Glutamatergic neuron (in vitro differentiated cells): ENCODE measurements at places on chromosomes 5 and 9. TPM values are rescaled to one million over a fixed set of nuclear protein-coding genes. Genes with fewer than 3 reads are reported as not detected.

GRCh38 chr5:64958757-64959391 lies 190.1 kb downstream of the CWC27 start:
- H3K36me3 ChIP-seq: peaks cover 16% of the 10 kb centered on the region
- no peak overlapping the region for H3K27ac ChIP-seq
- no peak overlapping the region for H3K4me3 ChIP-seq
- peaks cover 2% of the 10 kb centered on the region for H3K27me3 ChIP-seq
- no peaks in the 10 kb centered on the region for H3K4me1 ChIP-seq
- DNase-seq: no peak

The HTR1A gene
- total RNA-seq: 1.2 TPM

GRCh38 chr5:157750320-157750719 lies 6.8 kb downstream of the LSM11 start:
- DNase-seq: no peak
- no peaks in the 10 kb centered on the region for H3K36me3 ChIP-seq
- H3K27me3 ChIP-seq: no peaks in the 10 kb centered on the region
- peaks cover under 1% of the 10 kb centered on the region for H3K4me1 ChIP-seq

GRCh38 chr9:135506327-135507103 lies 6.0 kb downstream of the MRPS2 start:
- no peak for DNase-seq
- no peak overlapping the region for H3K4me3 ChIP-seq
- peaks cover 5% of the 10 kb centered on the region for H3K4me1 ChIP-seq
- peaks cover 15% of the 10 kb centered on the region for H3K36me3 ChIP-seq
- no peak overlapping the region for H3K27ac ChIP-seq
- peaks cover 8% of the 10 kb centered on the region for H3K27me3 ChIP-seq

DNA sequence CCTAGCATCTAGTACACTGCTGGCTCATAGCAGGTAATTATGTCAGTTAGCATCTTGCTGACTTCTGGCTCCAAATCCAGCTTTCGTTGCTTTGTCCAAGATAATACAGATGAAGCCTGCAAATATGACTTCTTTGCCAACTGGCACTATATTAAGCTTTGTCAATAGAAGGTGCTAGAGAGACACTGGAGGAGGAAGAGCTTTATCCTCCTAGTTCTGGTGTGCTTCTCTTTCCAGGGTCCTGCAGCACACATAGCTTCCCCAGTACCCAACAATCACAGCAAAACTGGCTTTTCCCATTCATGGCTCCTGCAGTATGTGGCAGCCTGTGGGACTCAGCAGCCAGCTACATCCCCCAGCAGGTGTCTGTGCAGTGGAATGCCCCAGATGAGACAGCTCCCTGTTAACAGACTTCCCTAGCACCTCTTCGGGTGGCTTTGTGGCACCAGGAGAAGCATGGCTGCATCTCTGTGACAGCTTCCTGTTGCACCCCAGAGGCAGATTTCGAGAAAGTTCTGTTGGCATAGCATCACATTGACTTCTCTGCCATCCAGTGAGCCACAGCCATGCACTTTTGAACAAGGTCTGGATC lies 147.8 kb downstream of the OXCT1 start:
- DNase-seq: no peak
- no peak overlapping the region for H3K4me3 ChIP-seq
- no peaks in the 10 kb centered on the region for H3K4me1 ChIP-seq
- H3K36me3 ChIP-seq: no peaks in the 10 kb centered on the region
- no peak overlapping the region for H3K27ac ChIP-seq

GRCh38 chr5:61053937-61054336 lies 108.3 kb downstream of the SMIM15 start:
- H3K27me3 ChIP-seq: no peaks in the 10 kb centered on the region
- DNase-seq: no peak
- H3K27ac ChIP-seq: no peak overlapping the region
- no peak overlapping the region for H3K4me3 ChIP-seq
- no peaks in the 10 kb centered on the region for H3K4me1 ChIP-seq

DNA sequence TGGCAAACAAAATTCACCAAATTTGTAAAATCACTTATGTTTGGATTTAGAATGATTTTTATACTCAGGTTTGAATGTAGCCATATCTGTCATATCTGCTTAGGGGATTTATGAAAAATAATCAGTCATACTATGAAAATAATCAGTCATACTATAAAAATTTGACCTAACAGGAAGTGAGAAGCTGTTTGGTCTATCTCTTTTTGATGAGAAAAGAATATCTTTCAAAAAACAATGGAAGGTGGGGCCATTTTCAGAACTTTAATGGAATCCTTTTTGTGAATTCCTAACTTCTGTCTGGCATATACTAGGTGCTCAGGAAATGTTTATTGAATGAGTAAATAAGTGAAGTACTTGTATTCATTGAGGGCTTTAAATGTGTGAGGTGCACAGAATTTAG lies 70.1 kb downstream of the CWC27 start:
- no peak for DNase-seq
- no peak overlapping the region for H3K27ac ChIP-seq
- no peak overlapping the region for H3K4me3 ChIP-seq
- no peaks in the 10 kb centered on the region for H3K4me1 ChIP-seq
- peaks cover 8% of the 10 kb centered on the region for H3K36me3 ChIP-seq

The FOXI1 gene
- total RNA-seq: not detected

DNA sequence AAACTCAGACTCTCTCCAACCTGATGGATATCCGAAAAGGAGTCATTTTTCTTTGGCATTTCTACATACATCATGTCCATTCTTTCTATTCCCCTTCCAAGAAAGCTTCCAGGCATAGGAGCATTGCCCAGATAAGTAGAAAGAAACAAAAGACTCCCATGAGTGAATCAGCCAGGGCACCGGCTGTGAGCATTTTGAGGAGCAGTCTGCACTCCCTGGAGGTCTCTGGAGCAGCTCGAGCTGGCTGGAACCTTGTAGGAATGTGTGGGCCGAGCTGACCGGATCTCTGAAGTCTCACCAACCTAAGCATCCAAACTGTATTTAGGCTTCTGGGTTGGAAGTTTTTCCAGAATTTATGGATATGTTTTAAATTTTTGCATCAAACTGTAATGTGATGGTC lies 161.4 kb upstream of the TRPC7 start:
- no peaks in the 10 kb centered on the region for H3K36me3 ChIP-seq
- DNase-seq: no peak
- no peaks in the 10 kb centered on the region for H3K27me3 ChIP-seq

- peaks cover 2% of the 10 kb centered on the region for H3K27me3 ChIP-seq
- no peak for DNase-seq
- H3K36me3 ChIP-seq: no peaks in the 10 kb centered on the region
- no peak overlapping the region for H3K27ac ChIP-seq
- no peaks in the 10 kb centered on the region for H3K4me1 ChIP-seq
Observed at GRCh38 chr5:160376416-160376815, 6.0 kb upstream of the C1QTNF2 start.

DNA sequence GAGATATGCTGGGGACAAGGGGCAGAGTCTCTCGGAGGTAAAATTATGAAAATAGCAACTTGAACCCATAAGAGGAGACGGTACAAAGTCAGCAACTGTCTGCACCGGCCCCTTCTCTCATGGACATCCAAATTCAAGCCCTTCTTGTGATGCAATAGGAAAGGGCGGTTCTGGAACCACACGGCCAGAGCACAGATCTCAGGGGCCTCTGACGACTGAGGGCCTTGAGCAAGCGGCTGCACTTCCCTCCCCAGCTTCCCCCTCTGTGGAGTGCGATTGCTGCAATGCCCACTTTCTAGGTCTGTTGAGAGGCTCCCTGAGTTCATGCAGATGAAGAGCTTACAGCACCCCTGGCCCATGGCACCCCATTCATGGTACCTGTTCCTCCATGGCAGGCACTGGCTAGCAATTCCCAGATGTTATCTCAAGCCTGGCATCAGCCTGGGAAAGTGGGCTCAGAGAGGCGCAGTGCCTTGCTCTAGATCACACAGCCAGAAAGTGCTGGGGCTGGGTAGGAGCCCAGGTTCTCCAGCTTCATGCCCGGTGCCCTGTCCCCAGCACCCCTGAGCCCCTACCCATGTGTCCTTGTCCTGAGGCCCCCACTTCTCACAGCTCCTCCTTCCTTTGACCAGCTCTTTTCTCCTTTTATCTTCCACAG lies 17.7 kb upstream of the CPLX2 start:
- no peaks in the 10 kb centered on the region for H3K36me3 ChIP-seq
- peaks cover 13% of the 10 kb centered on the region for H3K4me1 ChIP-seq
- DNase-seq: no peak
- no peak overlapping the region for H3K27ac ChIP-seq

The FAM78A gene
- 14.9 TPM for total RNA-seq

DNA sequence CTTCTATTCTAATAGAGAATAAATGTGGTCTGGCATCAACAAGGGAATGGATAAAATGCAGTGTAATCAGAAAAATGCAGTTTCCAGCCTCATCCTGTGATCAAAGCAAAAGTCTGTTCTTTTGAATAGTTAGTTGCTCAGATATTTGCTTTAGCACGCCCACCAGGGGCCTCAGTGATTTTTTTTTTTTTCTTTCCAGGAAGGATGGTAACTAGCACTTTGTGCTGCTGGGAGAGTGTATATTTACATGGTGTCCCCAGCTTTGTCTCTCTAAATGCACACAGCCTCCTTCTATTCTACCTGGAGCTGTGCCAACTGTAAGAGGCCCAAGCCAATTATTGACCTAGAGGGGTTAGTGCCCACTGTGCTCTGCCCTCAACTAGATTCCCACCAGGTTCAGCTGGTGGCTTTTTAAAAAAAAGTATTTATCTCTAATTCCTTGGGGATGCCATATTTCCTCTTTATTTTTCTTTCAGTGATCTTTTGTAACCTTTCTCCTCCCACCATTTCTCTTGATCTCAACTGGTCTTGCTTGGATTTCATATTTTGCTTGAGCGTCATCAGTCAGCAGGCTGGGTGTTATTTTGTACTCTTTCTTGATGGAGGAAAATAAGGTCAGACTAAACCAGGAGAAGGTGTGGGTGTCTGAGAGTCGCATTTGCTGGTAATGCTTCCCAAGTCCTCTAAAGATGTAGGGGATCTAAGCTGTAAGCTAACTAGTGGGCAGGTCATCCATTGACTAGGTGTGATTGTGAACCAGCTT lies 193.0 kb upstream of the C9orf72 start:
- H3K27me3 ChIP-seq: no peaks in the 10 kb centered on the region
- H3K27ac ChIP-seq: no peak overlapping the region
- H3K4me1 ChIP-seq: peaks cover under 1% of the 10 kb centered on the region
- H3K36me3 ChIP-seq: no peaks in the 10 kb centered on the region

DNA sequence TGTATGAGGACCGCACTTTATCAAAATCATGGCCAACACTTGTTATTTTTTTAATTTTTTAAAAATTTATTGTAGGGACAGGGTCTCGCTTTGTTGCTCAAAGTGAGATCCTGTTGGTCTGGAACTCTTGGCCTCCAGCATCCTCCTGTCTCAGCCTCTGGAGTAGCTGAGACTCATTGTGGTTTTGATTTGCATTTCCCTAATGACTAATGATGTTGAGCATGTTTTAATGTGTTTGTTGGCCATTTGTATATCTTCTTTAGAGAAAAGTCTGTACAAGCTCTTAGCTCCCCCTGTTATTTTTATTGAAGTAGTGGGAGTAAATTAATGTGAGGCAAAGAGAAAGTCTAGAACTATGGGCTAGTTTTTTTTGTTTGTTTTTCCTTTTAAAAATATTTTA lies 1.6 kb upstream of the RPS6 start:
- H3K4me3 ChIP-seq: peak overlapping the region; percentile 99
- no peak for DNase-seq
- no peaks in the 10 kb centered on the region for H3K36me3 ChIP-seq
- H3K27ac ChIP-seq: no peak overlapping the region
- H3K4me1 ChIP-seq: peaks cover 14% of the 10 kb centered on the region

- no peak overlapping the region for H3K4me3 ChIP-seq
- no peak overlapping the region for H3K27ac ChIP-seq
- no peaks in the 10 kb centered on the region for H3K27me3 ChIP-seq
- no peak for DNase-seq
- H3K36me3 ChIP-seq: no peaks in the 10 kb centered on the region
- H3K4me1 ChIP-seq: peaks cover 2% of the 10 kb centered on the region
Observed at GRCh38 chr9:127347831-127348776, 48.9 kb upstream of the SLC2A8 start.

The TMEM245 gene
- 26.5 TPM for total RNA-seq

DNA sequence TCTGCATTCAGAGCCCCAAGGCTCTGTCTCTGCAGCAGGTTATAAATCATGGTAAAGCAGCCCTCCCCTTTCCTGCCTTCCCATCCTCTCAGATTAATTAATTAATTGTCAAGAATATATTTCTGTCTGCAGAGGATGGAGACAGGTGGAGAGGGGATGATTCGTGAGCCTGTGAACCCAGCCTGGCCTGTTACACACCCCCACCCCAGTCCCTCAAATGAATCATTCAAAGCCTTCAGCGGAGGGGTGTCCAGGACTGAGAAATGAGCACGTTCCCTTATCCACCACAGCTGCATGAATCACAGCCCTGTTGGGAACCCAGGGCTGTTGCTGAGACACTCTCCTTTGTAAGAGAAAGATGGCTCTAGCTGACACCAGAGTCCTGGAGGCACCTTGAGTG lies 56.0 kb downstream of the NIPAL4 start:
- peaks cover 7% of the 10 kb centered on the region for H3K4me1 ChIP-seq
- H3K36me3 ChIP-seq: peaks cover 8% of the 10 kb centered on the region
- no peak for DNase-seq
- H3K27me3 ChIP-seq: peaks cover 2% of the 10 kb centered on the region
- H3K4me3 ChIP-seq: no peak overlapping the region

DNA sequence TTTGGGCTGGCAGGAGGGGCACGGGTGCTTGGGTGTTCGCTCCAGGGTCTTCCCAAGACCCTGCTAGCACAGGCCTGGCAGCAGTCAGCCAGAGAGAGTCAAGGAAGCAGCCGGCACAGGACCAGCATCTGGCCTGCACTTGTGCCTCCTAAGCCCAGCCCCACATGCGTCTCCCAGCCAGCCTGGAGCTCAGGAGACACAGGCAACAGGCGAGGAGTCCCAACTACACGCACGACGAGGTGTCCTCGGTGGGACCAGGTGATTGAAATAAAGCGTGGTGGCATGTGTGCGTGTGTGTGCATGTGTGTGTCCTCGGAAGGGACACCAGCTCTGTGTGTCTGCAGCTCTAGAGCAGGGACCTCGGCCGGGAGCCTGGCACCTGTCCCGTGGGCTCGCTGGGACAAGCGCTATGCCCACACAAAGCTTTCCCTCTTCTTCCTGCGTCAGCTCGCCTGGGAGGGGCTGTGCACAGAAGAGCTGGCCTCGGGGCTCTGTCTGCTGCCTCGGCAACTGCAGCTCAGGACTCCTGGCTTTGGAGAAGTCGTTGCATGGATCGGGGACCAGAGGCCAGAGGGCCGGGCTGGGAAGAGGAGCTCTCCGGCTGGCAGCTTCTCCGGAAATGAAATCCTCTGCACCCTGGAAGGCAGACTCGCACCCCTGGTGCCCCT lies 14.7 kb upstream of the SLC9A3 start:
- peaks cover 5% of the 10 kb centered on the region for H3K27me3 ChIP-seq
- H3K27ac ChIP-seq: no peak overlapping the region
- H3K4me1 ChIP-seq: peaks cover 3% of the 10 kb centered on the region

The SLC6A7 gene
- total RNA-seq: not detected

- H3K36me3 ChIP-seq: no peaks in the 10 kb centered on the region
- H3K27ac ChIP-seq: no peak overlapping the region
- no peak overlapping the region for H3K4me3 ChIP-seq
- DNase-seq: peak; percentile 80
- H3K27me3 ChIP-seq: peaks cover 7% of the 10 kb centered on the region
Observed at GRCh38 chr5:107808671-107809137, 138.0 kb upstream of the EFNA5 start.

The LECT2 gene
- not detected for total RNA-seq

The MSANTD3 gene
- 49.3 TPM for total RNA-seq
